ENCODE measurements at places on chromosomes 11 and 22.

GRCh38 chr11:9038541-9038940, 34.7 kb upstream of the NRIP3 start:
- DNase-seq = no peak

- DNase-seq = no peak
These were observed 75.9 kb downstream of the LDLRAD3 start for GRCh38 chr11:36019722-36020121.

DNA sequence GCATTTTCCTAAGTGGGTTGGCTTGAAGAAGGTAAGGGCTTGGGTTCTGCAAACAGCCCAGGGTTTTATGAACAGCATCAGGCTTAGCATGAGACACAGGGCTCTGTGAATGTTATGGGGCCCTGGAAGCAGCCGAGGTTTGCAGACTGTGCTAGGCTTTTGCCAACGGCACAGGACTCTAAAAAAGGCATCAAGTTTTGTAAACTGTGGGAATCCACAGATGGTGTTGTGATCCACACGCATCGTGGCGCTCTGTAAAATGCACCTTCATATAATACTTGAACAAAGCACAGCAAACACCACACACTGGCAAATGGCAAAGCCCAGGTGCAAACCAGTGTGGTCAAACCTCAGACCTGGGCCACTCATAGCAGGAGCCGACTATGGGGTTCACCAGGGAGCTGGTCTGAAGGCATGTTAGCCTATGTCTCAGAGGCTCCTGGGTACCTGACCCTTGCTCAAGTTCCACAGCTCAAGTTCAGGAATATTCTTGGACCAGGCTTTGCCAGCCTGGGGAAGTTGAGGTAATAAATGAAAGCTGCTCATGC, 2.4 kb upstream of the SLCO2B1 start:
- no peak for DNase-seq

DNA sequence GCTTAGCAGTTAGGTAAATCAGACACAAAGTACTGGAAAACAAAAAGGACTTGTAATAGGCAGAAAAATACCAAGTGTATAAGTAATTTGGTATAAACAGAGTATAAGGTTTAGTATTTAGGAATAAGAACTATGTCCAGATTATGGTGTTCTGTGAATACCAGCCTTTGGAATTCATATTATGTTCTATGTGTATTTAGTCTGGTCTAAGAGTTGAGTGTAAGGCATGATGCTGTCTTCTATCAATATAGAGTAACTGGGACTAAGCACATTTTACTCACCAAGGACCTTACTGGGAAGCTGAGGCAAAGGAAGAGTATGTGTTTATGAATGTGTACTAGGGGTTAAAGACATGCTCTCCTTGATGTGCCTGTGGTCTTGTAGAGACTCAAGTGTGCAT, 9.5 kb downstream of the SDHD start:
- no peak for DNase-seq

DNA sequence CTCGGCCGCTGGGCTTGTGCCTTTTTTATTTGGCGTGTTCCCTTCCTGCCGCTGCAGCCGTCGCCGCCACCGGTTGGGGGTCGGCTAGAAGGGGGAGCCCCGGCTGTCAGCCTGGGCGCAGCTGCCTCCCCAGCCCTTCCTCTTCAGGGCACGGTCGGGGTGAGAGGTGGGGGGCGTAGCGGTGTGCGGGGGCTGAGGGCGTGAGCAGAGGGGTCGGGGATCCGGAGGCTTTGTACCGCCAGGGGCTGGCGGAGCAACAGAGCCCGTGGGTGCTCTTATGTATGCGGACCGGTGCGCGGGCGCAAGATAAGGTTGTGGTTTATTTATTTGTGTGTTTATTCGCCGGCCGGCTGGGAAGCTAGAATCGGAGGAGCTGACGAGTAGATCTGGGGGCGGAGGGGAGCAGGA, 477 bp downstream of the ZBTB16 start:
- no peak for DNase-seq

DNA sequence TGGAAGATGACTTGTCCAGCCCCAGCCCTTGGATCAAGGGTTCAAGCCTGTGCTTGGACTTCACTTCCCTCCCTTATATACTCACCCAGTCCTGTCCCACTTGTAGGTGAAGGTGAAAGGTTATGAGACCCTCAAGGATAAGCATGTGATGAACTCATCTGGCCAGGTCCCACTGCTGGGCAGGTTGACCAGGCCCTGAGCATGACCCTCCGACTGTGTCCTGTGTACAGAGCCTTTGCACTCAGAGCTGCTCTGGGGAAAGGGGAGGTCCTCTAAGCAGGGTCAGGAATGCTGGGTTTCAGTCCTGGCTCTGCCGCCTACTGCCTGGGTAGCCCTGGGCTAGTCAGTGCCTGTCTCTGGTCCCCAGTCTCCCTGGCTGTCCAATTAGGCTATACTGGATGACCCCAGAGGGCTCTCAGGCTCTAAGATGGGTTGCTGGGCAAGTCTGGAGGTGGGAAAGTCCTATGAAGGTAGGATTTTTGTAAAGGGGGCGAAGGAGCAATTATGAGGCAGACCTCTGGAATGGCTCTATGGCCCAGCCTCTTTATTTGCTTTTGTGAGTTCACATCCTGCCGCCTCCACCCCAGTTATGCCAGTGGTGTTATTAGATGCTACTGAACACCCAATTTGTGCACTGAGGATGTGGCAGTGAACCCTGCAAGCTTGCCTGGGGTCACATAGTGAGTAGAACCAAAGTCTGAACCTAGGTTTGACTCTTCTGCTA, 14.1 kb downstream of the DGAT2 start:
- DNase-seq = no peak

GRCh38 chr22:39174498-39175352, 22.2 kb upstream of the CBX7 start:
- peak; percentile 76 for DNase-seq

DNA sequence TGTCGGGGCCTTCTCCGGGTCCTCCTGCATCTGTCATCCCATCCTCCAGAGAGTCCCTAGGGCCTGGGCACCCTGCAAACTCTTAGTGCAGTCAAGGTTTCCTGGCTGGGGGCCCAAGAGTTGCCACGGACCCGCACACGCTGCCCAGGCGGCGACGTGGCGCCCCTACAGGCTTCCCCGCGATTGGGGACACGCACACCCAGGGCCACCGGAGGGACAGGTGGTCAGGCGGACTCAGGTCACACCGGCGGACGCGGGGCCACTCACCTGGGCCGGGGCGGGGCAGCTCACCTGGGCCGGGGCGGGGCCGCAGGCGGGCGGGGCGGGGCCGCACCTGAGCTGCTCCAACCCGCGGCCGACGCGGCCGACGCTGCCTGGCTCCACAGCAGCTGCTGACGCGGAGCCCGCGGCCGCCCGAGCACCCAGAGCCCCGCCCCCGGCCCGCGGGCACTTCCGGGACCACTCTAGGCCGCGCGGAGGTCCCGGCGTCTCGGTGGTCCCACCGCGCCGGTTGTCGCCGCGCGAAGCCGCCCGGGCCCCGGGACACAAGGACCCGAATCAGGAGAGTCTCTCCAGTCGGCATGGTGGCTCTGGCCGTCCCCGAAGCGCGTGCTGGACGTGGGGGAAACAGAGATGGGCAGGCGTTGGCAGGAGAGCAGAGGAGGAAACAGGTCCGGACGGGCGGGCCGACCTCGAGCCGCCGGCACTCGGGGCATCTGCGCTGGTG, at the start of gene ZNF70:
Gene ZNF70 (minus strand): TSS at position 399 of the 727 bp plus-strand sequence. CDS start 5,972 bp downstream, outside the sequence.
- DNase-seq = peak; percentile 84

GRCh38 chr11:34234086-34234740, 123.6 kb downstream of the ABTB2 start:
- no peak for DNase-seq

GRCh38 chr11:117887431-117888138, 11.1 kb upstream of the FXYD6 start:
- no peak for DNase-seq

DNA sequence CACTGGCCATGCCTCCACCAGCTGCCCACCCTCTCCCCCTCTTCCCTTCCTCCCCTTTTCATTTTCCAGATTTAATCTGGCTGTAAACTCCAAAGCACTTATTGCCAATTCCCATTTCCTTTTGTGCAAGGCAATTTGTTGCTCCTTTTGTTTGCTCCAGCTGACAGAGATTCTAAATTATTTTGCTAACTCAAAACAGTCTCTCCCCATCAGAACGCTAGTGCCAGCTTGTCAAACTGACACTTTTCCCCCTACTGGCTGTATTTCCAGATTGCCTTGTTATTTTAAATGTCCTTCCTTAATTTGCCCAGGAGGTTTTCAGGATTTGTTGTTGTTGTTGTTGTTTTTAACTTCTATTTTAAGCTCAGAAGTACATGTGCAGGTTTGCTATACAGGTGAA, 57.0 kb upstream of the PAK1 start:
- DNase-seq = no peak

GRCh38 chr11:15212876-15213275, 98.2 kb downstream of the INSC start:
- no peak for DNase-seq

- no peak for DNase-seq
These were observed 7.9 kb upstream of the GAB2 start for GRCh38 chr11:78425399-78426070.

DNA sequence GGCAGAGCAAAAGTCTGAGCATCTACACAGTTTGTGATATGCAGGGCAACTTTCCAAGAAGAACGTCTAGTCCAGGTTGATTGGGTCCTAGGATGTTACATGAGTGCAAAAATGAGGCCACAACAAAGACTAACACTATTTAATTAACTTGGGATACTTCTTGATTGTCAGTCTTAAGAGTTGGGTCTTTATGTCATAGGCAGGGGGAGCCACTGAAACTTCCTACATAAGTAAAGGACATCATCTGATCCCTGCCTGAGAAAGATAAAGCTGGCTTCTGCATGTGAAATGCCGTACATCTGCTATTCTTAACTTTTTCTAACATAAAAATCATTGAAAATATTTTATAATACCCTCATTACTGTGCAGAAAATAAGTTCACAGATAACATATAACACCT, 525.5 kb downstream of the NTM start:
- DNase-seq = no peak

DNA sequence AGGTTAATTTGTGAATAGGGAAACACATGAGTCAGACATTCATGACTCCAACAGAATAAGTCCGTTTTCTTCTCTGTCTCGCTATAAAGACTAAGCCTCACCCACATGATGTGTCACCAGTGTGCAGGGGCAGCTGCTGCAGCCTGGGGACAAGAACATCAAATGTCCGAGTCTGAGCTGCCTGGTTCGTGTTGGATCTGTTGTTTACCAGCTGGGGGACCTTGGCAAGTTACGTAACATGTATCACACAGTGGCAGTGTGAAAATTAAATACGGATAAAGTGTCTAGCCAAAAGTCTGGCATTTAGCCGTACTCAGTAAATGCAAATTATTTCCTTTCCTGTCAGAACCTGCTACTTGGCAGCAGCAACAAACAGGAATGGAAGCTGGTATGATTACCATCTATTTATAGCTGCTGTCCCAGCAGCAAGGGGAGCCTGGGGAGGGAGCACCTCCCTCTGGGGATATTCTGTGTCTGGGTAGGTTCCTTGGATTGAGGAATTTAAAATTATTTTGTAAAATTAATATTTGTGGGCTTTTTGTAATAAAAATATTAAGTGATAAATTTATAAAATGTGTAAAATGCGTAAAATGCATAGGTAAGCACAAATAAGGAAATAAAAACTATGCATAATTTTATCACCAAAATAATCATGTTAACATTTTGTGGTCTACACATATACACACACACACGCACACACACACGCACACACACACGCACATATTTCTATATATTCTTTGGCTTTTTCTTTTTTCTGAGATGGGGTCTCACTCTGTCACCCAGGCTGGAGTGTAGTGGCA, 1.3 kb upstream of the CLDN25 start:
- peak; percentile 53 for DNase-seq

DNA sequence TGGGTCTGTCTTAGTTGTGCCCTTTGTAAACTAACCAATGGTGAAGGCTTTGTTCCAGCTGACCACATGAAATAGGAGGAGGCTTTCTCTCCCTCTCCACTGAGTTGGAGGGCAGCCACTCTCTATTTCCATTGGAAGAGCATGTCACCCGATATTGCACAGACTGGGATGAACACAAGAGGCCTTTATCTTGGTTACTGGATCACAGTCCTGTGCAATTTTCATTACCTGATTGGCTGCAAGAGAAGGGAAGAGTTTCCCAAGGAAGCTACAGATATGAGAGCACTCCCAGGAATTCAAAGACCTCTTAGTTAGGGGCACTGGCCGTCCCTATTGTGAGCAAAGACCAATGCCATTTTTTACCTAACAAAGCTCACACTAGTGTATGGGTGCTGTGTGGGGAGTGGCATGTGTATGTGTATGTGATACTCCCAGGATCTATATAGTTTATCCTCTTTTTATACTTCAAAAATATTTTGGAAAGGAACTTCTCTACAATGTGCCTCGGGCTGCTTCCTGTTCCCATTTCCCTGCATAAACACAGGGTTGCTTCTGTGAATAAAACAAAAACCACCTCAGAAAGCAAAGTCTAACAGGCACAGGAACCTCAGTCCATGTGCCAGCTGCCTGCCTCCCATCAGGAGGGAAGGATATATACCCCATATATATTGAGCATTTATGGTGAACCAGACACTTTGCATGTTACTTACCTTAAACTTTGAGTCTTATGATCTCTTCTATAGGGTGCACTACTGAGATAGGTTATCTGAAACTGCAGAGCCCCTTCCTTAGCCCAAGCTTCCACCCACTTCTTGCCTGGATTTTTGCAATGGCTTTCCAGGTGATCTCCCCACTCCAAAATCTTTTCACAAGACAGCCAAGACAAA, 126.5 kb downstream of the RASSF10 start:
- peak; percentile 83 for DNase-seq

DNA sequence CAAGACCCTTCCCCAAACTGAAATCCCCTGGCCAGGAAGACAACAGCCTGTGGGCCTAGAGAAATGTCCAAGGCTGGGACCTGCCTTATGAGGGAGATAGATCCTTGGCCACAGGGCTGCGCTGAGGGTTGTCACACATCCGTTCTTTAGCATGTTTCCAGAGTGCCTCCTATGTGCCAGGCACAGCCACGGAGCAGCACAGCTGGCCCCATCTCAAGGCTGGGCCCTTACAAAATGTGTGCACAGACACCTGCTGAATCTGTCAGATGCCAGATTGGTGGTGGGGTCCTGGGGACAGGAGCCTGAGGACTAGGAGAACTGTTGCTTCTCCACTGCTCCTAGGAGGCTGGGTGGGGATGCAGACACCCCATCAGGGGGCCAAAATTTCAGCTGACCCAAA, 11.2 kb downstream of the GRIK4 start:
- DNase-seq = no peak

DNA sequence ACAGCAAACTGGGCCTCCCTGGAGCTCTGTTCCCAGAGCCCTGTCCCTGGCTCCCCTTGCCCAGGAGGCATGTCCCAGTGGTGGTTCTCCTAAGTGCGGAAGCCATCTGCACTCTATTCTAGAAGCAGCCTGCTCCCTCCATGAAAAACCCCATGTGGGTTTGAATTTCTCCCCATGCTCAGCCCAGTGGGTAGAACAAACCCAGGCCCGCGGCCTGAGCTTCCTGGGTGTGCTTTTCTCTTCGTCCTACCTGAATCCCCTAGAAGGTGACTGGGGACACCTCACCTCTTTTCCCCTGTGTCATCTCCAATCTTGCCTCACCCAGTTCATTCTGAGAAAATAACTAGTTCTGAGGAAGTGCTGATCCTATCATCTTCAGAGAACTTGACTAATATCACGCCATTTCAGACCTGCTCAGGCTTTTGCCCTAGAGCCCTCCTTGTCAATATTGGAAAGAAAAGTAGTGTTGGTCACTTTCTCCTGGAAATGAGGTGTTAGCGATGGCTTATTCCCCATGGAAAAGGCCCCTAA, 15.9 kb downstream of the IL10RA start:
- DNase-seq = no peak

- DNase-seq = no peak
These were observed 45.3 kb upstream of the SCUBE2 start for GRCh38 chr11:9136741-9137140.

- DNase-seq = no peak
These were observed 1.3 kb upstream of the NRIP3 start for GRCh38 chr11:9005087-9005486.

Measured in COLO829 (cell line).